Bone marrow (tissue), 2 donors: ENCODE measurements at places on chromosomes 5 and 9.
A peak's percentile ranks its signal among the peaks of the same experiment; 100 is the strongest.

DNA sequence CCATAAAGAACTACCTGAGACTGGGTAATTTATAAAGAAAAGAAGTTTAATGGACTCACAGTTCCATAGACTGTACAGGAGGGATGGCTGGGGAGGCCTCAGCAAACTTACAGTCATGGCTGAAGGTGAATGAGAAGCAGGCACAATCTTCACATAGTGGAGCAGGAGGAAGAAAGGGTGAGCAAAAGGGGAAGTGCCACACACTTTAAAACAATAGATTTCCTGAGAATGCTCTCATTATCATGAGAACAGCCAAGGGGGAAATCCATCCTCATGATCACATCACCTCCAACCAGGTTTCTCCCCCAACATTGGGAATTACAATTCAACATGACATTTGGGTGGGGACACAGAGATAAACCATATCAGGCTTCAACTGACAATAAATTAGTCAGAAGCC is 664.9 kb downstream of the TAF11L14 start:
- DNase-seq = no peak

GRCh38 chr5:147403651-147404640 is 105.9 kb downstream of the DPYSL3 start:
- no peak for DNase-seq

DNA sequence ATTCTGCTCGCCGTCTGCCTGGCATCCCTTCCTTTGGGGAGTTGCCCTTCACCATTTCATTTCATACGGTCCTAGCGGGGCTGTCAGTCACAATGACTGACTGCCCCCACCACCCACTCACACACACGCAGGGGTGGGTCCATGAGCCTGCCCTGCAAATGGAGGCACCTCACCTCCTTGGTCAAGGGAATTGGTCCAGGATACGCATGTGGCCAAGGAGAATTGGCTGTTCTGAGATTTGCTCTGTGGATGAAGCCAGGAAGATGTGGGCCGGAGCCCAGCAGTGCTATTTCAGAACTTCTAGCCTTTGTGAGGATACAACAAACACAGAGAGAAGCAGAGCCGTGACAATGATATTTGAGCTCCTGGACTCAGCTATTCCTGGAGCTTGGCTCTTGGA is 17.0 kb downstream of the C1QTNF2 start:
- no peak for DNase-seq

DNA sequence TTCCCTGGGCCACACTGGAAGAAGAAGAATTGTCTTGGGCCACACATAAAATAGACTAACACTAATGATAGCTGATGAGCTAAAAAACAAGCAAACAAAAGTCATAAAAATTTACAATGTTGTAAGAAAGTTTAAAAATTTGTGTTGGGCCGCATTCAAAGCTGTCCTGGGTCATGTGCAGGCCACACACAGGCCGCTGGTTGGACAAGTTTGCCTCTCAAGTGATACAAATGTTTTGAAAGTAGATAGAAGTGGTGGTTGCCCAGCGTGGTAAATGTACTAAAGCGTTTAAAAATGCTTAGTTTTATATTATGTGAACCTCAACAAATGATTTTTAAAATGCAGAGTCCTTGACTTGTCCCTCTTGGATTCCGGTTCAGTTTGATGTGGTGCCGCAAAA is 94.9 kb upstream of the TBCA start:
- no peak for DNase-seq

- DNase-seq = no peak
Observed at GRCh38 chr5:175652741-175653663, 4.9 kb upstream of the HRH2 start.

- no peak for DNase-seq
Observed at GRCh38 chr9:121887553-121888437, 205.3 kb downstream of the TTLL11 start.

DNA sequence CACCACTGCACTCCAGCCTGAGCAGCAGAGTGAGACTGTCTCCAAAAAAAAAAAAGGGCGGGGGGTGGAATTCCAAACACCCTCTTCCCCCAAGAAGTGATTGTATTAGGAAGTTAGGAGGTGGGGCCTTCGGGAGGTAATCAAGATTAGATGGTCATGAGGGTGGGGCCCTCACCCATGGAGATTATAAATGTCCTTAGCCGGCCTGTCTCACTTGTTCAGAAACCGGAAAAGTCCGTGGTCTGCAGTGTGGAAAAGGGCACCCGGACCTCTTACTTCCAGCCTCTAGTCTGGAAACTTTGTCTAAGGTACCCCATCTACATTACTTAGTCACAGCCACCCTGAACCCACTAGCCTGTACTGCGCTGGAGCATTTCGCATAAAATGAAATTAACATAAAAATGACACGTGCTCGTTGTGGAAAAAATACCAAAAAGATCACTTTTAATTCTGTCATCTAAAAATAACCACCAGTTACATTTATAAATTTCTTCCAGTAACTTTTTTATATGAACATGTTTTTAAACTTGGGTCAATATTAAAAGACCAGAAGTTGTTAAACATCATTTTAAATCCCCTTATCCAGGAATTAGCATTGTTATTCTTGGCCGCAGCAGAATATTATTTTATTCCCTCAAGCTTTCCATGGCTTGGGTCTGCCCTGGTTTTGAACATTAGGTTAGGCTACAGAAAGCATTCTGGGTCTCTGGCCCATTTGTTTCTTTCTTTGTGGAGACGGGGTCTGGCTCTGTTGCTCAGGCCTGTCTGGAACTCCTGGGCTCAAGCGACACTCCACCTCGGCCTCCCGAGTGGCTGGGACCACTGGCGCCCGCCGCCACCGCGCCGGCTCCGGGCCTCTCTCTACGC is 1.2 kb upstream of the CKS2 start:
- no peak for DNase-seq

GRCh38 chr9:28056006-28056405 is 482.7 kb upstream of the C9orf72 start:
- DNase-seq = no peak

DNA sequence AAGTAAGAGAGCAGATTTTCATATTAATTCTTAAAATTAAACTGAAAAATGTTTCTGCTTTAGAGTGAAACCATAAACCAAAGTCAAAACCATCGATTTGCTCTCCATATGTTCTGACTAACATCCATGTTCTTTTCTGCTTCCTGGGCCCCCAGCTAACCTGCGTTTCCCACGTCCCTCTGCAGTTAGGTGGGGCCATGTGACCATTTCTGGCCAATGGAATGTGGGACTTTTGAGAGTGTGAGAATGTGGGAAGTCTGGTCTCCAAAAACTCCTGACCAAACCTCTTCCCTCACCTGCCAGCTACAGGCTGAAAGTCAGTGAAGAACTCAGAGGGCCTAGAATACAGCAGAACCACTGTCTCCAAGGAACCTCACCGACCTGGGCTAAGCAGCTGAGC is 44.9 kb downstream of the ANKH start:
- no peak for DNase-seq

GRCh38 chr5:132059043-132059695 is 1.3 kb upstream of the IL3 start:
- DNase-seq = no peak

- DNase-seq = no peak
Observed at GRCh38 chr5:31496891-31497290, 35.0 kb downstream of the DROSHA start.

DNA sequence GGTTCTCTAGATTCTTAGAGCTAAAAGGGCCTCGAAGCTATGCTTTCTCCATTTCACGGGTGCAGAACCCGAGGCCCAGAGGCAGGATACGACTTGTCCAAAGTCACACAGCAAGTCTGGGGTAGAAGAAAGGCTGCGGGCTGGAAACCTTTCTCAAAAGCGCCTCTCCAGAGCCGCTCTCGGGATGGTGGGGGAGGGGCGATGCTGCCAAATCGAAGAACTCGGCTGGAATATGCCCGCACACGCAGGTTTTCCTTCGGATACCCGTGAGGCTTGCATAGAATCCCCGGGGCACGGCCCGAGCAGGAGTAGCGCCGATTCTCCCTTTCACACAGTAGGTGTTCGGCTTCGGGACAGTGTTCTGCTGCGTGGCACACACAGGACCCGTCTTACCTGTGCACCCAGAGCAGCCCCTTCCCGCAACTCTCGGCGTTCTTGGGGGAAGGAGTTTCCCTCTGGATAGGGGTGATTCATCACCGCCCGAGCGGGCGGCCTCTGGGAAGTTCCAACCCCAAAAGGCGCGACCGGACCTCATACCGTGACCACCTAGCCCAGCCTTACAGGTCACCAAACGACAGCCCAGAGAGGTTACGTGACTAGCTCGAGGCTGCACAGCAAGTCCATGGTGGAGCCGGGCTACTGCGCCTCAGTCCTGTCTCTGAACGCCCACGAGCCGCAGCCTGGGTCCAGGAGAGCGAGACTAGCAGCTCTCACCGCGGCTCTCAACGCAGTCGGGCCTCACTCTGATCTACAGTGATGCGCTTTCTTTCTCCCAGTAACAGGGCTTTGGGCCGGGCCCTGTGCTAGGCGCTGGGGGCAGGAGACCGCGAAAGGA is 4.1 kb downstream of the PAX5 start:
- no peak for DNase-seq

DNA sequence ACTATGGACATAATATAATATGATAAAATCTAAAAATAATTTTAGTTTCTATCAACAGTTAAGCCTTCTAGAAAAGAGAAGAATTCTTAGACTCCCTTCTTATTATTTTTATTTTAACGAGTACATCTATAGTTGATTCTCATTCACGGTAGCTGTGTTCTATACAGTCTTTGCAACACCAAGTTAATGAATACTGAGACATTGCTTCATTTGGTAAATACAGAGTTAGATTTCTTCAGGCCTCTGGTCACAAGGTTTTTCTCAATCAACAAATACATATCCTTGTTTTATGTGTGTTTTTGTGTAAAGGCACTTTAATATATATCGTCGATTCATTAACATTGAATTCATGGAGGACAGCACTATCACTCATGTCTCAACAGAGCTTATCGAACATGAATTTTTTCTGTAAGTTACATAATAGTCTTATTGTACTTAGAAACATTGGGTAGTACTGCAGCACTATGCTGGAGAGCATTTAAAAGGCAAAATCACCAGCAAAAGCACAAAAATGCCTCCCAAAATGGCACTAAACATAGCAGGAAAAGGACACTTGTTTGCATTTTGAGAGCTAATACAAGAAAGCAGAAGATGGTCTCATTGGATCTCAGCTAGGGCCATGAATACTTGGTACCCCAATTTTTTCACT is 239.0 kb downstream of the FGF10 start:
- DNase-seq = no peak

DNA sequence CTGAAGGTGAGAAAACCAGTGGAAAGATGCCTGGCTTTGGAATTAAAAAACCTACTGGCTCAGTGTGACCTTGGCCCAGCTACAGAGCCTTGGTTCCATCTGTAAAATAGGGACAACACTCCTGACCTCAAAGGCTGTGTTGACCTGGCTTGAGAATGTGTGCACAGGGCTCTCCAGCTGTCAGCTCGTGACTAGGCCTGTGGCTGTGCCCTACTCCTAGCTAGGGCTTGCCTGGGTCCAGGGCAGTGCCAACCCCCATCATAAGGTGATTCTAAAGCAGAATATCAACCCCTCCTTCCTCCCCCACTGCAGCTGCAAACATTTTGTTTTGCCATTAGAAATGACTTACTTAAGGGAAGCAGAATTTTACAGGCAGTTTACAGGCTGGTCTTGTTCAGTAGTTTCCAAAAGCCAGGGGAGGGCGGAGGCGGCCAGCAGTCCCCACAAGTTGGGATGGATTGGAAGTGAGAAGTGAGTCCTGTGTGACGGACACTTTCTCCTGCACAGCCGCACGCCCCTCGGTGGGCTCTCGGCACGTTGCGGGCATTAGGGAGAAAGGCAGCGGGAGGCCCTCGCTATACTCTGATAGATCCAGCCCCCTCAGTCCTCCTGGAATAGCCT is 7.3 kb downstream of the PITX1 start:
- no peak for DNase-seq

DNA sequence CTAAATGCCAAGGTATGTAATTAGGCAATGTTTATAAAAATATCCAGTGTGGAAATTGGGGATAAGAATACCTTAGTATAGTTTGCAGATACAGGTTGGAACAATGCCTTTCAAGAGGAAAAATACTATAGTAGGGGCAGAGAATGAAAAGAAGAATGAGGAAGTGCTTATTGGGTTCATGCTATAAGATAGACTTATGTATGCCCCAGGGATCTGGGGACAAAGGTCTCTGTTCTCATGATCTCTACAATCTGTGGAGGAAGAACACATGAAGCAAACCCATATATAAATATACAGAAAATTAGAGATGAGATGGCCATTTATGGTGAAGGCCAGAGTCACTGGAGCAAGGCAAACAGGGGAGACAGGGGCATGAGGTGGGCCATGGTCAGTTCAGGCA is 106.5 kb upstream of the DAB2 start:
- no peak for DNase-seq

DNA sequence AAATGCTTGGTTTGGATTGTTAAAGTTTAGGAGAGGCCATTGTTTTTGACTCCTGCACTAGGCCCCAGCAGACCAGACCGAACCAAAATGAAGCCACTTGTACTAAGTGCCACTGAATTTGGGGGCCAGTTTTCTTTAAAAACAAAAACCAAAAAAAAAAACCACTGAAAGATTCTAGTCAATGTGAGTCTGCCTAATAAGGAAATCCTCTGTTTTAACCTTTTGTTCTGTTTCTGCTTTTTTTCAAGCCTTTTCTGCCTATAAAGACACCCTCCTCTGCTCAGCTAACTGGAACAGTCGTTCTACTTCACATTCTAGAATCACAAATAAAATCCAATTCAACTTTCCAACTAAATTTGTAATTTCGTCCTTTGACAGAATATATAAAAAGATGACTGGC is 64.9 kb downstream of the SERINC5 start:
- DNase-seq = no peak

DNA sequence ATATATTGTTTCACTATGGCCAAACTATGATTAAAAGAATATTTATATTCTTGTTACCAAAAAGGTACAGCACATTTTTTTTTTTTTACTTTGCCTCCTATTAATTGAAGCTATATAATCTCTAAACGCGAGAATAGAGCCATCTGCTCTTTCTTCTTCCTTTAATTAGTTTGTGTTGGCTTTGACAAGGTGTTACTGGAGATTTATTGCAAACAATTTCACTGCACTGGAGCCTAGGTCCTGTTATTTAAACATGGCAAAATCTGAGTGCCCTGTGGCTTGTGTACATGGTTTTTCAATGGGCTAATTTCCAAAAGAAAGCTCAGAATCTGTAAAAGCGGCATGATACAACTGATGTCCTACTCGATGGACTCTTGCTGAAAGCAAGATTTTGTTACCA is 40.8 kb upstream of the GABRG2 start:
- no peak for DNase-seq

GRCh38 chr9:129783516-129784361 is 19.2 kb upstream of the TOR1B start:
- DNase-seq = peak; percentile 30

GRCh38 chr5:148912714-148913398 is 86.4 kb downstream of the ADRB2 start:
- no peak for DNase-seq

GRCh38 chr5:82816926-82817325 is 260.3 kb downstream of the TMEM167A start:
- DNase-seq = no peak

- DNase-seq = no peak
Observed at GRCh38 chr9:34984049-34984448, 5.5 kb upstream of the DNAJB5 start.

DNA sequence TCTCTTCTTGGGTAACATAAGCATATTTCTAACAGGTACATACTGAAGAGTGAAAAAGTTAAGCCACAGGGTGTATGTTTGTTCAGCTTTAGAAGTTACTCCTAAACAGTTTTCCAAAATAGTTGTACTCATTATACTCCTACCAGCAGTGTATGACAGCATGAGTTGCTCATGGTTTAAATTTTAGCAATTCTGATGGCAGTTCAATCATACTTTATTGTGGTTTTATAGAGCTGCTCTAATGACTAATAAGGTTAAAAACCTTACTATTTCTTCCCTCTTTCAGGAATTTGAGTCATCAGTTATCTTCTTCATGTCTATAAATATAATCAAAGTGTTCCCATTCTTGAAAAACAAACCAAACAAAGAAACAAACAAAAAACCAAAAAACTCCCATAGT is 81.5 kb downstream of the CAAP1 start:
- DNase-seq = no peak
